ENCODE measurements at places on chromosomes 11 and 22.

DNA sequence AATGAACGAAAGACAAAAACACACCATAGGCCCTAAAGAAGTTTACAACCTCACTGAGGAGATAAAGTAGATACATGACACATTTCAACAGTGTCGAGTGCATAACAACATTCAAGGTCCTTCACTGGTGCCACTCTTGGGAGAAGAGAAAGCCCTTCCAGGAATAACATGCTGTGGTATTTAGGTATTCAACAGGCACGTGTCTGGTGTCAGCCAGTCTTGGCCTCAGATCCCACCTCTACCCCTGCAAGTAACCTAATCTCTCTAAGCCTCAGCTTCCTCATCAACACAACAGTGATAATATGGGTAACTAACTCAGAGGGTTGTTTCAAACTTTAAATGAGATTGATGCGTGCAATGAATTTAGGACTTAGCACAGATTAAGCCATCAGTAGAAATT is 235.0 kb upstream of the ZC3H12C start:
- no peak for DNase-seq

- no peak for DNase-seq
Observed at GRCh38 chr22:27879923-27880322, 39.1 kb downstream of the PITPNB start.

DNA sequence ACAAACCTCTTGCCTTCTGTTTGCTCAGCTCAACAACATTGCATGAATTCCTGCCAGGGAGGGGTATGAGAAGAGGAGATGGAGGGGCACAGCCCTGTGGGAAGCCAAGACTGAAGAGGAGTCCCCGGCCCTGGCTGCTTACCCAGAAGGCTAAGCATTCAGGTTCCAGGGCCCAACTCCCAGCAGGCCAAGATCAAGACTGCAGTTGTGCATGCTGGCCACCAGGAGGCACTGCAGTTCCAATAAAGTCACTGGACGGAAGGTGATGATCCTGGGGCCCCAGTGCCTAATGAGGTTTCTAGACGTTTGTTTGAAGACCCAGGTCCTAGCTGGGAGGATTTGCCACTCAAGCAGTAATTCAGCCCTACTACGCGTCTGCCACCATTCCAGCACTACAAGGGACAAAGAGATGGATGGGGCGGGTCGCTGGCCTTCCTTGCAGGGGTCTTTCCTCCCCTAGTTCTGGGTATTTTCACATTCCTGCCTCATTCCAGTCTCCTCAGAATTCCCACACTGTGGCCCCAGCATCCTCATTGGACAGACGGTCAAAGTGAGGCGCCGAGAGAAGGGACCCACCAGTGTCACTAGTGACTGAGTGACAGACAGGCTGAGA is 23.6 kb downstream of the ALX4 start:
- no peak for DNase-seq

DNA sequence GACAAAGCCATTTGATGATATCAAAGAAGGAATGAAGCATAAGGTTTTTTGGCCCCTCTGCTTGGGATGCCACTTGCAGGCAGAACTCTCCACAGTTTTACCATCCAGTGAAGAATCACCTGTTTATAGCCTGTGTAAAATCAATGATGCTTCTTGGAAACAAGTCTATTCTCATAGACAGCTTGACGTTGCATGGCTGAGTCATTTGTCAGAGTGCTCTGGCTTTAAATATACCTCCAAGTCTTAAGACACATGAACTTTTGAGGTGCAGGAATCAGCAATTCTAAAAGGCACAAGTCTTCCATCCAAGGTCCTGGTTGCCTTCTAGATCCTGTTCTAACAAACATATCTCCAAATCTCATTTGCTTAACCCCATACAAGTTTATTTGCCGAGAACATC is 53.6 kb upstream of the KIRREL3 start:
- no peak for DNase-seq

- no peak for DNase-seq
Observed at GRCh38 chr11:65588199-65589054, 7.2 kb downstream of the KCNK7 start.

All from esophagus squamous epithelium (tissue), 5 donors.